ENCODE measurements at places on chromosomes 3 and 15.

DNA sequence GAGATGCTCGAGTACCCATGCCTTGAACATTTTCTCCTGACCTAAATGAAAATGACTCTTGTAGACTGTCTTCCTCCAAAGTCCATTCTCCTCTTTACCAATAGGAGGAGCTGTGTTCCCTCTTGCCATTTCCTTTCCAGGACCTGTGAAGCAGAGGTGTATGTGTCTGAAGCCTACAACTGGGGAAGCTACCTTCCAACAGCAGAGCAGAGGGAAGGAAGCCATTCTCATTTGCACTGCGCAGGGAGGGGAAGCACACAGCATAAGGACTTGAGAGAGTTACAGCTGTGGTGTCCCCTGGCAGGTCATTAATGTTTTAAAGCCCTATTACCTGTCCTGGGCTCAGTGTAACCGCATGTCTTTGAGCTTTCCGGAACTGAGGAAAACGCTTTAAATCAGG, 38.7 kb downstream of the HSPBAP1 start:
- peak; percentile 38 for DNase-seq

- no peak for DNase-seq
Observed at GRCh38 chr15:74127954-74128784, 2.2 kb upstream of the ISLR2 start.

DNA sequence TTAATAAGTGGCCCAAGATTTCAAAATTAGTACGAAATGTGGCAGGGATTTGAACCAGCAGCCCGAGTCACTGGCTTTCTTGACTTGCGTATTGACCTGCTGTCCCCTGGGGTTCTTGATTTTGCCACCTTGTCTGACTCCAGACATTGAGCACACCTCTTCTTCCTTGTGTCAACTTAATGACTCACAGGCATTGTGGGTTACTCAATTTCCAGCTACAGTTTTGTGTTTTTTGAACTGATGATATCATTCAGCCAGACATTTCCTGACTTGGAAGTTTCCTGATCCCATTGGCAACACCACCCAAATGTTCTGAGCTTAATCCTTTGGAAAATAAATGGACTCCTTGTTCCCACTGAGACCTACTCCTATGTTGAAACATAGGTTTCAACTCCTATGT, 64.2 kb downstream of the MOBP start:
- DNase-seq = no peak

GRCh38 chr3:128383316-128384235, 83.1 kb downstream of the DNAJB8 start:
- no peak for DNase-seq

- no peak for DNase-seq
Observed at GRCh38 chr15:35271371-35272043, 186.4 kb upstream of the NANOGP8 start.

DNA sequence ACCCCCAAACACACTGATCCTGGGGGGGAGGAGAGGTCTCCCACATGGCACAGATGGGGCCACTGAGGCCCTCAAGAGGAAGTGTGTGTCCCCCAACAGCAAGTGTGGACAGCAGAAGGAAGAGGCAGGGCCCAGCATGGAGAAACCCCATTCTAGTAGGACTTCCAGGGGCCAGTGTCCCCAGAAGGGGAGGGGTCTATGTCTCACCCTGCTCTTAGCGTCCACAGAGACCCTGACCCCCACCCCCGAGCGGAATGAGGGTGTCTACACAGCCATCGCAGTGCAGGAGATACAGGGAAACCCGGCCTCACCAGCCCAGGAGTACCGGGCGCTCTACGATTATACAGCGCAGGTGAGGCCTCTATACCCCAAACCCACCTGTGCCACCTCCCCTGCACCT, 35.3 kb downstream of the TSPAN3 start:
- no peak for DNase-seq

GRCh38 chr3:174346571-174346970, 512.6 kb upstream of the NAALADL2 start:
- DNase-seq = no peak

DNA sequence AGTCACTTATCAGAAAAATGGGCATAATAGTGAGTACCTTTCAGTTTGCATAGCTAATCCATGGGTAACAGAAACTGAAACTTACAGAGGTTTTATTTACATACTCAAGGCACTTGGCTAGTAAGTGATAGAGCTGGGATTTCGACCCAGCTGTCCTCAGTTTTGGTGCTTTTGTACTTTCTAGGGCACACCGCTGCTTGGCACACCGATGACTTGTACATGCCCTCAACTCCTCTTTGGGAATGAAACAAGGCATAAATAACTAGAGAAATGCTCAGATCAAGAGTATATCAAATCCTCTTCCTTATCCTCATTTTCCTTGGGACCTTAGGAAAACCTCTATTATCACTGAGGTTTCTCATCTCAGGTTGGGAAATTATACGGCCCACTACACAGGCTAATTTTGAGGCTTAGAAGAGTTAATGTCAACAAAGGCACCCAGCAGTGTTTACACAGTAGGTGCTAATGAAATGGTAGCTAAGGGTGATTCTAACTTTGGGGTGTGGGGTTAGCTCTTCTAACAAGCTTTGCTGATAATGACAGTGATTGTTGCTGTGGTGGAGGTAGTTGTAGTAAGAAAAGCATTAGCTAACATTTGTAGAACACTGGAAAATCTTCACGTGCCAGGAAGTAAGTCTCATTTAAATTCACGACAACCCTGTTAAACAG, 20.3 kb upstream of the DGKG start:
- no peak for DNase-seq

GRCh38 chr3:21484828-21485144, 266.2 kb downstream of the ZNF385D start:
- DNase-seq = no peak

- peak; percentile 26 for DNase-seq
Observed at GRCh38 chr3:159322322-159322939, 520.6 kb downstream of the MFSD1 start.

Data from activated CD8-positive, alpha-beta T cell treated with anti-CD3 and anti-CD28 coated beads, Interleukin-2, amount 10 ng/mL, durations not matched to agents 7 days and 5 days (primary cell).